ENCODE measurements at places on chromosomes 7 and 10.

DNA sequence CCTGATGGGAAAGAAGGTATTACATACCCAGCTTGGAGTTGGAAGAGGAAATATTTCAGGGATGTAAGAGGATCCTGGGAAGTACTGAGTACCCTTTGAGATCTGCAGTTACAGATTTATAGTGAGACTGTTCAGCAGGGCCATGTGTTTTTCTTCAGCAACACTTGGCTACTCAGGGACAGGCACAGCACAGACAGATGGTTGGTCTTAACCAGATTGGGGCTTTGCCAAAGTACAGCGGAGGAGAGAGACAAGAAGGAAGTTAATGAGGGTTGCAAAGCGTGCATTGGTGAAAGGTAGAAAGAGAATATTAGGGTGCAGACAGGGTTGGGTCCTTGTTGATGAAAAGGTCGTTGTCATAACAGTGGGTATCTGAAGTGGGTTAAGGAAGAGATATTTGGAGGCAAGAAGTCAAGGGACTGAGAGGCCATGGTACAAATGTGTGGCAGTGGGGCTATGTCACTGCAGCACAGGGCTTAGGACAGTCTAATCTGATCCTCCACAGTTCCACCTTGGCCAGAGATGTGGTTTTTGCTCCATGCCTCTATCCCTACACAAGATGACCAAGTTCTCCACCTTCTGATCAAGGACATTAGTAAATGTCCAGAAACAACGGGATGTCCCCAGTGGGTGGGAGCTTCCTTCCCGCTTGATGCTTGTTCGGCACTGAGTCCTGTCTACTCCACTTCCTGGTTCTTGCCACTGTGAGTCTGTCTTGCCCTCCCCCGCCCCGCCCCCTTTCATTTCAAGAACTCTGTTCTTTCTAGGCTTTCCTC, 18.9 kb upstream of the DNAJC1 start:
- DNase-seq, result peak; percentile 17

- DNase-seq, result no peak
Measured at GRCh38 chr10:80280071-80280800, 9.2 kb downstream of the MAT1A start.

DNA sequence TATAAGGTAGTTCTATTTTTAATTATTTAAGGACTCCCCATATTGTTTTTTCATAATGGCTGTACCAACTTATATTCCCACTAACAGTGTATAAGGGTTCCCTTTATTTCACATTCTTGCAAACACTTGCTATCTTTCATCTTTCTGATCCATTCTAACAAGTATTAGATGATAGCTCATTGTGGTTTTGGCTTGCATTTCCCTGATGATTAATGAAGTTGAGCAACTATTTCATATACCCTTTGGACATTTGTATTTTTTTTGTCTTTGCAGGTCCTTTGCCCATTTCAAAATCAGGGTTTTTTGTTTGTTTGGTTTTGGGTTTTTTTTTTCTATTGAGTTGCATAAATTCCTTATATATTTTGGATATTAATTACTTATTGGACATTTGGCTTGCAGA, 107.2 kb downstream of the EPC1 start:
- no peak for DNase-seq

DNA sequence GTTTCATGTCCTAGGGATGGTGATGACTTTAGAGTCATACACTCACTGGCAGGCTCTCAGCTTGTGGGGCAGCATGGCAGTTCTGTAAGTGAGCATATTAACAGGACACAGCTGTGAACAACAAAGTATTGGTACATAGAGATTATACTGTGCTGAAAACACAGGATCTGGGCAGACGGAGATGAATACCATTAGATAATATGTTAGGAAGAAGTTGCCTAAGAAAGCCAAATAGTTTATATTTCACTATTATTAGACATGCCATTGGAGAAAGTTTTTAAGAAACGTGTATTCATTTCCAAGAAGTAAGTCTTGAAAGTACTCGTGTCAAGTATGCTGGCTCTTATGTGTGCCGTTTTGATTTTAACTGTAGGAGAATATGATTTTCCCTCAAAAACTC, 274.5 kb downstream of the INHBA start:
- DNase-seq, result no peak

- DNase-seq, result no peak
Measured at GRCh38 chr7:57370739-57371098, 79.3 kb upstream of the ZNF716 start.

- DNase-seq, result no peak
Measured at GRCh38 chr7:57404967-57405421, 45.0 kb upstream of the ZNF716 start.

DNA sequence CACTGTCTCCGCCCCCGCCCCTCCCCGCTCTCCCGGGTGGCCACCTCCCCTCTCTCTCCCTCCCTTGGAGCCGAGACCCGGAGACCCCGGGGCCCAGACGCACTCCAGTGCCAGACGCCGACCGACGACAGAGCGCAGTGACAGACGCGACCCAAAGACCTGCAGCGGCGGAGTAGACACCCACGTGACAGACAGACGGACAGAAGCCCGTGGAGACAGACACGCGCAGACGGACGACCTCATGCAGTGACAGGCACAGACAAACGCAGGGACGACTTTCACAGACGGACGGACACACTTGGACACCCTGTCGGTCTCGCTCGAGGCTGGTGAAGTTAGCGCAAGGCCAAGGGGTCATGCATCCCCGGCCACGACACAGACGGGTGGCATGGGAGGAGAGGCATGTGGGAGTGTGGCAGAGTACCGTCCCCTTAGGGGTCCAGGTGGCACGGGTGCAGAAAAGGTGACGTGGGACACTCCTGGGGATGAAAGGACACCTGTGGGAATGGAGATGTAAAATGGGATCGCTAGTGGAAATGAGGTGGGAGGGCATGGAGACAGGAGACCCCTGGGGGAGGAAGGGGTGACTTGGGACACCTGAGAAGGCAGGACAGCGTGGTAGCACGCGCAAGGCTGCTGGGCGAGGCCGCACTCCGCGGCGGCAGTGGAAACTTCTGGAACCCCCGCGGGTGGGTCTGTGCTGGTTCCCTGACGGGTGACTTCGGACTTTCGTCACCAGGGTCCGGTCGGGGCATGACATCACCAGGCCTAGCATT, 456 bp upstream of the ACHE start:
- no peak for DNase-seq

GRCh38 chr7:101922631-101923601, 105.5 kb downstream of the CUX1 start:
- no peak for DNase-seq

- DNase-seq, result no peak
Measured at GRCh38 chr7:21368317-21368716, 59.6 kb upstream of the SP4 start.

DNA sequence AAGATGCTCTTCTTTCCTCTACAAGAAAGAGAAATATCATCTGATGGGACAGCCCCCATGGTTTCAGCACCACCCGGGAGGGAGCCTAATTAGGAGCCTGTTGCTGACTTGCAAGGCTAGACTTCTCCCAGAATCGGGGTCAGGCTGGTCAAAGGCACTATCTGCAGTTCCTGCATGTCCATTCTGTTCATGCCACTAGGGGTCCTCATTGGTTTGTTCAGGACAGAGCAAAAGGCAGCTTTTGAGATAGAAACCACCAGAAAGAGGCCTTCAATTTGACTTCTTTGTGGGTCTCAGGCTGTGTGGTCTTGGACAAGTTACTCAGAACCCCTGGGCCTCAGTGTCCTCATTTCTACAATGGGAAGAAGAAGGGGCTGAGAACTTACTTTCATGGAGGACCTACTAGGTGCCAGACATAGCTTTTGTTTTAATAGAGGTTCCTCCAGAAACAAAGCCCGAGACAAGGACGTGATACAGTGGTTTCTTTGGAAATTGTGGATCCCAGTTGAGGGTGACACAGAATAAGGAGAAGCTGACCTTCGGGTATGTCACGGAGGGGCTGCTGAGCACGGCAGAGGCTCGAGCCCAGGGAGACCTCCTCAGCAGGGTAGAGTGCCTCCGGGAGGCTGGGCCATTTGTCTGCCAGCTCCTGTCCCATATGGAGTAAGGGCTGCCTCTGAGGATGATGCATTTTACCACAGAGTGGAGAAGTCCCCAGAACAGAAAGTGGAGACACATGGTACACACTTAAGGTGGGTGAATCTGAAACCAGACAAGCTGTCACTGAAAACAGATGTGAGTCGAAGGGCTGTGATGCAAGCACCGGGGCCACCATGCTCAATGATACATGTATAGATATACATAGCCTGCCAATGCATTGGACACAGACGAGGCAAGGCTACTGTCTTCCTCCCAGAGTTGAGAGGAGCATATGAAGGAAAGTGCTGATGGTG, 33.1 kb upstream of the NEUROD6 start:
- DNase-seq, result peak; percentile 31

DNA sequence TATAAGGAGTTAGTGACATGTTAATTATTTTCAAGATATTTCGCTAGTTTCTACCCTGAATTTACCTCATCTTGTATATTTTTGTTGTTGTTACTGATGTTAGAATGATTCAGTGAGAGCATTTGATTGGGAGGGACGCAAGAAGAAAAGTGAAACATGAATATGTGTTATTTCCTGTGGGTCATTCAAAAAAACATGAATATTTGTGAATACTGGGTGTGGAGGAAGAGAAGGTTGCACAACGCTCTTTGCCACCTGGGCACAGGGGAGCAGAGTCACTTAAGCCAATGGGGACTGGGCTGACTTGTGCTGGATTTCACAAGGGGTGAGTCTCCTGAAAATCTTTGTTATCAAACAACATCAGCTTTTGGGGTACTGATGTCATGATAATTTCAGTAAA, 39.5 kb downstream of the AGK start:
- DNase-seq, result peak; percentile 7

- no peak for DNase-seq
Measured at GRCh38 chr10:63633677-63634487, 112.7 kb downstream of the REEP3 start.

DNA sequence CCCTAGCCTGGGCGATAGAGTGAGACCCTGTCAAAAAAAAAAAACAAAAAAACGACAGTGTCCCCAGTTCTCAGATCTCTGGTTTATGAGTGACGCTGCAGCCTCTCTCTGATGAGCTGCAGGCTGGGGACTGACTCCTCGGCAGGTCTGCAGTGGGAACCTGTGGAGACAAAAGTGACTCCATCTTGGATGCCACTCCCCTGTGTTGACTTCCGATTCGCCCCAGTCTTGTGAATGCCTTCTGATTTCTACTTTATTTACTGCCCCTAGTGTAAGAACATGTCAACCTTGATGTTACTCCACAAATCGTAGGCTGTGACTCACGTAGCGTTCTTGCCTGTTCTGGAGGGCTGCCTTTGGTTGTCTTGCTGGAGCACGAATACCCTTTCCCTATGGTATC, 6.2 kb downstream of the TACR2 start:
- no peak for DNase-seq

DNA sequence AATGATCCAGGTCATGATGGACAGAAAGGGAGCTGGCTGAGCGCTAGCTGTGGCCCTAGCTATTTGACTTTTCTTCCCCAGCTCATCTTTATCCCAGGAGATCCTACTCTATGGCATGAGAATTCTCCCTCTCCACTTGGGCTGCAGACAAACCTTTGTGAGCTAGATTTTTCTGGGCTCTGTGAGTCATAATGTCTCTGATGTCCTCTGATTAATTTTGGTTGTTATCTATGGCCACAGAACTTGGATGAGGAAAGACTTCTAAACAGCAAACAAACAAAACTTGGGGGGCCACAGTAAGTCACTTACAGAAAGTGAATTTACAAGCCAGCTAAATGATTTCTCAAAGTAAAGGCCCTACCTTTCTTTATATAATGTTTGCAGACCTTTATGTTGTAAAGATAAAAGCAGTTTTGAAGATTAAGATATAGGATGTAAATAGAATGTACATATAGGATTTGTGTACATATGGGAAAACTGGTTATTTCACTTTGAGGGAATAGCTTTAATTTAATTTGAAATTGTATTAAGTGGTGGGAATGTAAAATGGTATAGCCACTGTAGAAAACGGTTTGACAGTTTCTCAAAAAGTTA, 10.4 kb downstream of the ABLIM1 start:
- DNase-seq, result no peak

DNA sequence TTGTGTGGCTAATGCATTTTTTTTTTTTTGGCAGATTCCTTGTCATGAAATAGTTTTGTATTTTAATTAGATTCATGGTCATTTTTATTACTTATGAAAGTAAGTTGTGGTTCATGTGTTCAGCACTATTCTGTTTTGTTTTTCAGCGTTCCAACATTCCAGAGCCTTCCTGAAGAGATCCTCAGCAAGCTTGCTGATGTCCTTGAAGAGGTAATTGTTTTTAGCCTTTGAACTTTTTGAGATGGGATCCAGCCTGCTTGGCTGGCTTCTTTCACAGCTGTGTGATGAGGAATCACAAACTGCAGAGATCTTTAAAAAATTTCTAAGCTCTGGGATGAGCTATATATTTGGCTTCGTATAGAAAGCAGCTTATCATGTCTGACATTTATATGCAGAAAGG, 208.0 kb upstream of the CSTF2T start:
- no peak for DNase-seq

- no peak for DNase-seq
Measured at GRCh38 chr10:35783305-35783838, 141.3 kb upstream of the FZD8 start.

DNA sequence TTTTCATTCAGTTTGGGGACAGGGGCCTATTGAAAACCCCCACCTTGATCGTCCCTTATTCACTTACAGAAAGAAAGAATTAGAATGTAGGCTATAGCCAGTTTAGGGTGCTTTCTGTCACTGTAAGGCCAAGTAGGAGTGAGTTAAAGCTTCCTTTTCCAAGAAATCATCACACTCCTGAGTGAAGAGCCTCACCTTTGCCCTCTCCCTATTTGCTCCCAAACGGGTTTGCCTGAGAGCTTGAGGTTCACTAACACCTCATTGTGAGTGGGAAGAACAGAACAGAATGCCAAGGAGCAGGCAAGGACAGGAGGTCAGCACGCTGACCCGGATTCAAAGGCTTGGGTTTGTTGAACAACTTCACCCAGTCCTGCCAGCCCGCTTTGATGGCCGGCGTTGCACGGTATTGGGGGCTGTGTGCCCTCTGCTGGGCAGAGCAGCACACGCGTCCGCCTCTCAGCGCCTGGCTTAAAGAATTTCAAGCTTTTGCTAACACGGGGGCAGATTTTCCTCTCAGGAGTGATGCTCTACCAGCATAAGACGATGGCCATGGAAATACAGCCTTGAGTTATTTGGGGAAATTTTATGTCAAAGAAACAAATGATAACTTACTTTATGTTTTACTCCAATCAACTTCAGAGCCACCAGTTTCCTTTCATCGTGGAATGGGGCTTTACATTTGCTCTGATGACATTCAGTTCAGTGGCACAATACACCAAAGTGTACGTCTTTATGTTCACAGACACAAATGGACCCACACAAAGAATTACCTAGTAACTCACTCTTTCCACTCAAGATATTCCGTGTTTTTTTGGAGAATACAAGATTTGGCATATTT, 470.0 kb downstream of the SUGCT start:
- peak; percentile 9 for DNase-seq

DNA sequence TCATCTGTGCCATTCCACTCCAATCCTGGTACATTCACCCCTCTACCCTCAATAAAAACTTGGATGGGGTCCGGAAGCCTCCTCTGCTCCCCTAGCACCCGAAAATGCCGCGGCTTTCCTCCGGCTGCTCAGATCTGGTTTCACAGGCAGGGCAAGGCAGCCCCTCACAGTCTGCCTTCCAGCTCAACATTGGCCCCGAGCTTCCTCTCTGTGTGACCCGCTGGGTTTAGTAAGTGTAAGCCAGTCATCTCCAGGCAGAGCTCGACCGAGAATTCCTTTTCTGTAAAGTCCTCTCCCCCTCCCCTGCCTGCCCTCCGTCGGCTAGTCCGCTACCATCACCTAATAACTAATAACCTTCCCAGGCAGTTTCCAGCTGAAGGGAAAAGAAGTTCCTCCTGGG, 3.4 kb downstream of the INHBA start:
- DNase-seq, result no peak

GRCh38 chr7:55369427-55370400, 4.6 kb downstream of the LANCL2 start:
- no peak for DNase-seq

GRCh38 chr10:28928484-28928883, 251.2 kb downstream of the BAMBI start:
- no peak for DNase-seq

Measured in activated CD4-positive, alpha-beta T cell treated with anti-CD3 and anti-CD28 coated beads, Interleukin-2, Interleukin-6, amounts not matched to agents 100 ng/mL and 50 ng/mL, durations not matched to agents 16 hours and 8 hours (primary cell).